ENCODE measurements at places on chromosomes 5 and 9. TPM values are rescaled to one million over a fixed set of nuclear protein-coding genes. Genes with fewer than 3 reads are reported as not detected.

The TTC1 gene
- 50.2 TPM for polyA plus RNA-seq

The SERINC5 gene
- polyA plus RNA-seq = 21.7 TPM

DNA sequence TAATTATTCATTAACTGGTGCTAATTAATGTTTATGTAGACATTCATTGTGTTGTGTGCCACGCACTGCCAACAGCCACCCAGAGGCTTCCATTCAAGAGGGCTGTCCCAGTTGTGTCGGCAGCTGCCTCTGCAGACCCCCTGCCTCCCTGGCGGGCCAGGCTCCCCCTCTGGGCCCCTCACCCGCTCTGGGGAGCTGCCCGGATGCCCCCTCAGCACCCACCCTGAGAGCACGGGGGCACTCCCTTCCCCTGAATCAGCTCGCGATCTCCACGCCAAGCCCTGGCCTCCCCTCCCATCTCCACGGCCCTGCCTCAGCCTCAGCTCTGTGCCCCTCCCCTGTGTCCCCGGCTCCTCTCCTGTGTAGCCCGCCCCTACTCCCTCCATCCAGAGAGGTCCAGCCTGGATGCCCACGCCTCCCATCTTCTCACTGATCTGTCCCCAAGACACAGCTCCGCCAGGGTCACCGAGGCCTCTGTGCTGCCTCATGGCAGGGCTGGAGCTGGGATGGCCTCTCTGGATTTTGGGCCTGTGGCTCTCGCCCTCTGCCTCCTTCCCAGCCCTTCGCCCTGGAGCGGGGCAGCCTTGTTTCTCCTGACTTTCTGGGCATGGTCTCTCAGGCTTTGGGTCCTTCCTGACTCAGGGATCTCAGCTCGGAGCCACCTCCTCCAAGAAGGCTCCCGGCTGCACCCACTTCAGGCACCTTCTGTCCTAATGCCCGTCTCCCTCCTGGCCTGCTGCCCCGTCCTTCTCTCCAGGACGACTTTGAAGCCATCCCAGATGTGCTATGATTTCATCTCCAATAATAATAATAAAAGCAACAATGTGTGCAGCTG lies 16.0 kb upstream of the SLC9A3 start:
- no peak for DNase-seq

DNA sequence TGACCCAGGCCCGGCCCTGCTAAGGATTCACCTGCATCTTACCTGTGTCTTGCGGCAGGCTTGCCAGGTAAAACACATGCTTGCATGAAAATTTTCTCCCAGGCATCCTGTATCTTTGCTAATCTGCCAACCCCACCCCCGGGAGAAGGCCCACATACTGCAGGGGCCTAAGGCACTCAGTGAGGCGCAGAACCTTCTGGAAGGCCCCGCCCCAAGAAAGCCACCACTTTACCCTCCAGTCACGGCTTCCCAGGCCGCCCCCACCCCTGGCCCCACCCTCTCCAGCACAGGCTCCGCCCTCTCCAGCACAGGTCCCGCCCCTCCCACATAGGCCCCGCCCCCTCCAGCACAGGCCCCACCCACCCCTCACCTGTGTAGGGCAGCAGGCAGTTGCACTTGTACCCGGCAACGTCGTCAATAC lies 29.8 kb upstream of the SEC16A start:
- no peak for DNase-seq

GRCh38 chr9:137382444-137383080 lies 40.4 kb downstream of the EXD3 start:
- no peak for DNase-seq

DNA sequence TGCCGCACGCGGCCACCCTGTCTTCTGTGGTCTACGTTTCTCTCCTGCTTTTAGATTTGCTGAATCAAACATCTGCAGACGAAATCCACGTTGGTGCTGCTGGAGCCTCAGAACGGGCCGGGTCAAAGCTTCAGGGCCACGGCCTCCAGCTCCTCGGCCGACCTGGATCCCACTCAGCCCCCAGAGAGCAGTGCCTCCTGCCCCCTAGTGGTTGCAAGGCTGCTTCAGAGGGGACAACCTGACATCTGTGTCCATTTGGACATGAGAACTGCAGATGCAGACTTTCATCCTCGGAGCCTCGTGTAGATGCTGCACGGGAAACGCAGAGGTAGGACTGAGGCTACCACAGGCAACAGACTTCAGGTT lies 23.0 kb upstream of the SLC6A3 start:
- peak; percentile 46 for DNase-seq

DNA sequence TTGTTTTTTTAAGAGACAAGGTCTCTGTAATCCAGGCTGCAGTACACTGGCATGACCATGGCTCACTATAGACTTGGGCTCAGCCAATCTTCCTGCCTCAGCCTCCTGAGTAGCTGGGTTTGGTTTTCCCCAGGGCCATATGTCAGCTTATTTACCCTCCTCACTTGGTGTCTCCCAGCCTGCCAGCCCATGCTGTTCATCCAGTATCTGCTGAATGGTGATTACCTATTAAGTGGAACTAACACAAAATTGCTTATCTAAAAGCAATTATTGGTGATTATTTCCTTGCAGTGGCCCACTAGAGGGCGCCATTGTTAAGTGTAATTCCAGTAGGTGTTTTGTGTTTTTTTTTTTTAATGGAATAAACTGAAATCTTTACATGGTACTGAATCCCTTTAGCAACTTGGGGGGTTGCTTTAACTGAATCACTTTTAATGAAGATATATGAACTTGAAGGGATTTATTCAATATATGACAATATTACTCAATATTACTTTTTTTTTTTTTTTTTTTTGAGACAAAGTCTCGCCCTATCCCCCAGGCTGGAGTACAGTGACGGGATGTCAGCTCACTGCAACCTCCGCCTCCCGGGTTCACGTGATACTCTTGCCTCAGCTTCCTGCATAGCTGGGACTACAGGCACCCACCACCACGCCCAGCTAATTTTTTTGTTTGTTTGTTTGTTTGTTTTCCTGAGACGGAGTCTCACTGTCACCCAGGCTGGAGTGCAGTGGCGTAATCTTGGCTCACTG lies 13.8 kb downstream of the EXOSC2 start:
- DNase-seq = peak; percentile 84

GRCh38 chr5:81965524-81965923 lies 6.3 kb upstream of the ATG10 start:
- DNase-seq = no peak

- no peak for DNase-seq
Observed at GRCh38 chr9:128621730-128622455, 34.8 kb downstream of the DYNC2I2 start.

DNA sequence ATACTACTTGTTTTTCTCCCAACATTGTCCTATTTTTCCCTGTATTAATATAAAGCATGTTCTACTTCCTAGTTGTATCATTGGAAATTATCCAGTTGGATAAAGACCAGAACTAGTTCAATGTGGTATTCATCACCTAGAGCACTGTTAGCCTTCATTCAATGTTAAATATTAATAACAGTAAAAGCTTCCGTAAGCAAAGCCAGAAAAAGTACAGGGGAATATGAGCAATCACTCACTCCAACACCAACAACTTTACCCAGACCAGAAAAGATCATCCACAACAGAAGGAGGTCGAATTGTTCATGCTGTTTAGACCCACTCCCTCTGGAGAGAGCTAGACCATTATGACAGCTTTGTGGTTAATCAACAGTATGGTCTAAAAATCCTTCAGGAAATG lies 728.4 kb downstream of the MAT2B start:
- no peak for DNase-seq

GRCh38 chr9:130110166-130110565 lies 56.5 kb downstream of the GPR107 start:
- no peak for DNase-seq

DNA sequence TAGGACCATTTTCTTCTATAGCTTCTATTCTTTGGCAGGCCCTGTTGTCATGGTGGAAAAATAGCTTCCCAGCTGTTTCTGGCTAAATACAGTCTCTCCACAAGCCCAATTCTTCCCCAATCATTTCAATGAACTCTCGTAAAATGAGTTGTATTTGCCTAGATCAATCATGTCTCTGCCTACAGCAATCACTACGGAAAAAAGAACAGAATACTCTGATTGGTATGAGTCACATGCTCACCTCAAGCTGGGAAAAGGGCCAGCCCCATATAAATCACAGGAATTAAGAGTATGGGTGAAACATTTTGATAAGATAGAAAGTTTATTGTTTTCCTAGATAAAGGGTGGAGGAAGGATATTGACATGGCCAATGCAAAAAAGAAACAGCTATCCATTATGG lies 711.4 kb downstream of the EFNA5 start:
- no peak for DNase-seq

Measured in hepatocyte (in vitro differentiated cells).